Stimulated activated CD8-positive, alpha-beta memory T cell treated with anti-CD3 and anti-CD28 coated beads, Interleukin-7, amount 100 ng/mL, for 1 hour (primary cell): ENCODE measurements at places on chromosomes 16 and 17.
A peak's percentile ranks its signal among the peaks of the same experiment; 100 is the strongest.

GRCh38 chr17:51056813-51057510 lies 63.7 kb downstream of the SPAG9 start:
- no peak for DNase-seq

- DNase-seq = no peak
Measured at GRCh38 chr16:81625544-81626153, 153.4 kb upstream of the PLCG2 start.

GRCh38 chr16:54936979-54937670 lies 6.5 kb downstream of the IRX5 start:
- DNase-seq = no peak

DNA sequence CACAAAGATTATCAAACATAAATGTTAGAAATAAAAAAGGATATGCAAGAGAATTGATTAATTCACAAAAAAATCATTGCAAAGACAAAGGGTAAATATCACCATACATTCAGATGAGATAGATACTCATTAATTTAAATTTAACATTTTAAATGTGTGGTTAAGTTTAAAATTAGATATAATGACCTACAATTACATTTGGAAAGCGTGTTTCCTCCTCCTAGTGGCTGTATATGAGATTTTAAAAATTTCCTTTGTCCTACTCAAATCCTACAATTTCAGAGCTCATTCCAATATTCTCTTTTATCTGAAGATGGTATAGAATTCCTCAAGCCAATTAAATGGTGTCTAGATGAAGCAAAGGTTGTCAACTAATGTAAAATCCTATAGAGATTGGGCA lies 169.2 kb upstream of the CDH8 start:
- no peak for DNase-seq

DNA sequence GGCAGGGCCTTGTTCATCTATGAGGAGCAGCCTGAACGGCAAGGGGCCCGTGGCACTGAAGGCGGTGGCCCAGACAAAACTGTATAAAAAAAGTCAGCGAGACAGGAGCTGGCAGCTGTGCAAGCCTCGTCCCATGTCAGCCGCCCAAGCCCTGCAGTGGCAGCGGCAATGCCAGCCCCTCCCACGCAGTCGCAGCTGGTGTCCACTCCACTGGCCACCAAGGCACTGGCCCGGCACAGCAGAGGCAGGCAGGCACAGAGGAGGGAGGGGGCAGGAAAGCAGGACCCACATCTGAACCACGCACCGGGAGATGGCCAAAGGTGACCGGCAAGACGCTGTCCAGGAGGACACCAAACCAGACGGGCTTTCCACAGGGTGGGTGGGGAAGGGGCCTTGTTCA lies 15.9 kb upstream of the C16orf95 start:
- DNase-seq = no peak

GRCh38 chr16:89352091-89352681 lies 134.7 kb downstream of the ZNF778 start:
- no peak for DNase-seq

- no peak for DNase-seq
Measured at GRCh38 chr16:87706278-87707000, 59.3 kb downstream of the KLHDC4 start.

GRCh38 chr17:20008242-20009051 lies 712 bp upstream of the SPECC1 start:
- no peak for DNase-seq

DNA sequence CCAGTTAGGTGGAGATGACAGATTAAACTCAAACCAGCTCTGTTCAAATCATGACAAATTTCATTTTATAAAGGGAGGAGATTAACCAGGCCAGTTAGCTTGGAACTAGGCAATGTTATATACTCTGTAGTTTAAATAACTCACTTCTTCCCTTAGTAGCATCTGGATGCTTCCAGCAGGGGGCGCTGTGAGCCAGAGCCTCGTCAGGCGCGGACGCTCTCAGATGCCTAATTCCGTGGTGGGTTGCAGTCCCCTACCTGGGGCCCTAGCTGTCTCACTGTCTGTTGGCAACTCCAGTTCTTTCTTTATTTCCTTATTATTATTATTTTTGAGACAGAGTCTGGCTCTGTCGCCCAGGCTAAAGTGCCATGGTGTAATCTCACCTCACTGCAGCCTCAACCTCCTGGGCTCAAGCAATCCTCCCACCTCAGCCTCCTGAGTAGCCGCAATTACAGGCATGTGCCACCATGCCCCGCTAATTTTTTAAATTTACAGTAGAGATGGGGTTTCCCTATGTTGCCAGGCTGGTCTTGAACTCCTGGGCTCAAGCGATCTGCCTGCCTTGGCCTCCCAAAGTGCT lies 17.3 kb upstream of the WFDC1 start:
- DNase-seq = peak; percentile 31

DNA sequence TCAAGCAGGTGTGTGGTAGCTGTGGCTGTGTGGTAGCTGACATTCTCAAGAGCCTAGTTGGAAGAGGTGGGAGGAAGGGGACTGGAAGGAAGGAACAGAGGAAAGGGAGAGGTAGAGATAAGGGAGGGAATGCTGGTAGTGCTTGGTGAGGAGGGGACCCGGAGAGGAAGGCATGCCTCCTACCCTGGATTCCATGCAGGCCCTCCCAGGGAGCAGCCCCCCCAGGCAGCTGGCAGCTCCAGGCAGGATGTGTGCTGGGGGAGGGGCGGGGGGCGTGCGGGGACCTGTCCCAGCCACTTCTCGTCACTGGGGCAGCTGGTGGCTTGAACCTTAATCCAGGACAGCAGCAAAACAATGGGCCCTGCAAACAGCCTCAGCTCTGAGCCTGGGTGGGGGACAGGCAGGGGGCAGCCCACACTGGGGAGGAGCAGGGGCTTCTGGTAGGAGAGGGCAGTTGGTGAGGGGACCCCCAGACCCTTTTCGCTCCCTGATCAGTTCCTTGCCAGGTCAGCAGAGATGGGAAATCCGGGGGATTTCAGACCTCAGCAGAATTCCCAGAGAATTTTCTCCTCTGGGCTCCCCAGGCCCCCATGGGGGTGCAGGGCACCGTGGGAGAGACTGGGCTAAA lies 27.1 kb downstream of the ARHGAP23 start:
- DNase-seq = no peak

DNA sequence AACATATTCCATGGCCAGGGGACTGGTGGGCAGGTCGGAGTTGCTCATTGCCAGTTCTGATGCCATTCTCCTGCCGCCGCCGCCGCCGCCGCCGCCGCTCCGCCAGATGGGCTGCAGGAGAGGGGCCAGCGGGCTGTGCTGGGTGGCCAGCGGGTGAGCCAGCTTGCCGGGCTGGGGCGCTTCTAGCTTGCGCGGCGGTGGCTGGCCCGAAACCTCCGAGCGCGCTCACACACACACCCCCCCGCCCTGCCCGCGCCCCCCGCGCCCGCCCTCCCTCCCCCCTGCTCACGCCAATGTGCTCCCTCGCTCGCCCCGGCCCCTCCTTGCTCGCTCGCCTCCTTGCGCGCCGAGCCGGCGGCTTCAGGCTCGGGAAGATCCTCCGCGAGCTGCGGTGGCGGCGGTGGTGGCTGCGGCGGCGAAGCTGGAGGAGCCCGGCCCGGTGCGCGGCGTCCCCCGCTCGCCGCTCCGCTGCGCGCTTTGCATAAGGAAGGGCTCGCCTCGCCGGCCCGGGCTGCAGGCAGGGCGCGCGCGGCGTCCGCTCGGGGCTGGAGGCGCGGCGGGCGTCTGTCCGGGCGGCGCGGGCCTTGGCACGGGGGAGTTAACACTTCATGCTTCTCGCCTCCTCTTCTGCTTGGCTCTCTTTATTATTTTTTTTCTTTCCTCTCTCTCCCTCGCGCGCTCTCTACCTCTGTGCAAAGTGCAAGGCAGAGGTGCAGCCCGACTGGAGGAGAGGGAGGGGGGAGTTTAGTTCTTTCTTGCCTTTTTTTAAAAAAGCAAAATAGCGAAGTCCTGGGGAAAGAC lies 500 bp downstream of the MAF start:
- peak; percentile 28 for DNase-seq

DNA sequence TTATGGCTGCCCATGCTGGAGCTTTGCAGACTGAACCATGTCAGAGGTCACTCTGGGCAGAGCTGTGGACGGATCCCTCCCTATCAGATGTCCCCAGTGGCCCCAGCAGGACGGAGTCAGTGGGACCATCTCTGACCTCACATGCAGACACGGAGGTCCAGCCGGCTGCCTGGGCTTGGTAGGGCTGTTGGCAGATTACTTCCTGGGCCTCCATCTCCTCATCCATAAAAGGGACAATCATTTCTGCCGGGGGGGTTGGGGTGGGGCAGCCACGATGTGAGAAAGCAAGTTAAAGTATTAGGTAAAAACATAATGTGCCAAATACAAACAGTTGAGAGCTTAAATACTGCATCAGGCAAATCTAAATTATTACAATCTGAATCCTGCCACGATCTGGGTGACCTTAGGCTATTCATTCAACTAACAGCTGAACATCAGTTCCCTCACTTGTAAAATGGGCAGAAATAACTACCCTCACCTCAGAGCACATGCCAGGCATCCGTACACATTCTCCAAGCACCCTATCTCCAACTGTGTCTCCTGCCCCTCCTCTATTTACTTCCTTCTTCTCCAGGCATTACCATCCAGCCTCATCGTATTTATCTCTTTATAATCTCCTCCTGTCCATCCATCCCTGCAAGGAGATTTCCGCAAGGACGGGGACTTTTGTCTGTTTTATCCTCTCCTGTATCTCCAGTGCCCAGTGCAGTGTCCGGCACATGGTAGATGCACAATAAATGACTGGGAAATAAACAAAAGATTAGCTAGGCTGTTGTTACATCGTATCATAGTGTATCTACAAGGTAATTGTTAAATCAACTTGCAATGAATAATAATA lies 192.3 kb upstream of the FOXF1 start:
- DNase-seq = no peak

- DNase-seq = no peak
Measured at GRCh38 chr17:37174205-37174604, 201.6 kb upstream of the C17orf78 start.

GRCh38 chr17:78314683-78315354 lies 45.1 kb downstream of the SOCS3 start:
- no peak for DNase-seq

- no peak for DNase-seq
Measured at GRCh38 chr17:39144416-39144840, 7.0 kb downstream of the PLXDC1 start.

DNA sequence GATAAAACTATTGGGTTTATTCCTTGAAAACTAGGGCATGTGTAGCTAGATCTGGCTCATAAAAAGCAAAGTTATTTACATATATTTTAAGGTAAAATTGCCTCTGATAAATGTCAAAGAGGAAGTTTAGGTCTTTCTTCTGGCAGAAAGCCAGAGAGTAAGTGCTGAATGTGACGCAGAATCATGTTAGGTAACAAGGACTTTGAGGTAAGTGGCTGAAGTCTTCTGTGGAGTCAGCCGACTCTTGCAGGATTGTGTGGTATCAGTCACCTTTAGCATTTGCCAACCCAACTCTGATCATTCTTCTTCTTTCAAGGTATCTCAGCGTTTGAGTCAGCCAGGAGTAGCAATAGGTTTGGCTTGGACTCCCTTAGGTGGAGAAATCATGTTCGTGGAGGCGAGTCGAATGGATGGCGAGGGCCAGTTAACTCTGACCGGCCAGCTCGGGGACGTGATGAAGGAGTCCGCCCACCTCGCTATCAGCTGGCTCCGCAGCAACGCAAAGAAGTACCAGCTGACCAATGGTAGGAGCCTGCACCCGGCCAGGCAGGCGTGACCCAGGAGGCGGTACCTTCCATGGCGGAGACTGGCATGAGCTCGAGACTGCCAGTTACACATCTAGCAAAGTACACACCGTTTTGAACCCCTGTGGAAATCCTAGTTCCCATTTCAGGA lies 37.9 kb downstream of the SIAH1 start:
- DNase-seq = no peak

GRCh38 chr16:57277586-57277985 lies 6.9 kb downstream of the PLLP start:
- no peak for DNase-seq

- no peak for DNase-seq
Measured at GRCh38 chr17:61366076-61366714, 33.4 kb upstream of the TBX2 start.

- no peak for DNase-seq
Measured at GRCh38 chr17:45170280-45170930, 8.7 kb downstream of the HEXIM2 start.

- DNase-seq = no peak
Measured at GRCh38 chr17:964876-965275, 14.7 kb downstream of the NXN start.

- no peak for DNase-seq
Measured at GRCh38 chr16:50340578-50340977, 28.2 kb downstream of the BRD7 start.

DNA sequence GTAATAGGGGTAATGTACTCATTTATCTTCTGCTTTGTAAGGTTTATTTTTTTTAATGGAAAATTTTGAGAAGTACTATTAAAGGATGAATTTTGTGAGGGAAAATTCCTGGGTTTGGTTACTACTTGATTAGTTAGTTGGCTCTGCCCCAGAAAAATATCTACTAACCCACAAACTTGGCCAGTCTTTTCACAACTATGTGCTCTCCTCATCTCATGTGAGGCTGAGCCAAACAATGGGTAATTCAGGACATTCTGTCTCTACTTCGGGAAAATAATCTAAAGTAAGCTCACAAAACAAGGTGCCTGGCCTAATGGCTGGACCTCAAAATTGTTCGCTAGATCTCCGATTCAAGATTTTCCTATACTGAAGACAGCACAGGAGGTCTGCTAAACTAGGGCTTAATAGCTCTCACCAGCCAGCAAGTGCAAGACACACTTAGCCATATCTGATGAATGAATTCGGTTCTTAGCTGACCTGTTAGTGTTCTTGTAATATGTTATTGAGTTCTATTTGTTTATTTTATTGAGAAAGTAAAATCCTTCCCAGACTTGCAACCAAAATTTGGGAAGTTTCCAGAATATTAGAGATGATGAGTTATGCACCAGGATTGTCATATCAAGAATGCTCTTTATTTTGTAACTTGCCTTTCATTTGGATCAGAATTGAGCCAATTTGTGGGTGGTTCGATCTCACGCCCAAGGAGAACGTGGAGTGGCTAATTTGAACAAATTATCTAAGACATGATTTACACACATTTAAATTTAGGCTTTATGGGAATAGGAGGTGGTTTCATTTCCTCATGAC lies 5.7 kb downstream of the KCNJ16 start:
- no peak for DNase-seq

- DNase-seq = no peak
Measured at GRCh38 chr17:40602445-40603443, 37.5 kb upstream of the CCR7 start.

- DNase-seq = no peak
Measured at GRCh38 chr16:543301-544164, 16.0 kb downstream of the CAPN15 start.

DNA sequence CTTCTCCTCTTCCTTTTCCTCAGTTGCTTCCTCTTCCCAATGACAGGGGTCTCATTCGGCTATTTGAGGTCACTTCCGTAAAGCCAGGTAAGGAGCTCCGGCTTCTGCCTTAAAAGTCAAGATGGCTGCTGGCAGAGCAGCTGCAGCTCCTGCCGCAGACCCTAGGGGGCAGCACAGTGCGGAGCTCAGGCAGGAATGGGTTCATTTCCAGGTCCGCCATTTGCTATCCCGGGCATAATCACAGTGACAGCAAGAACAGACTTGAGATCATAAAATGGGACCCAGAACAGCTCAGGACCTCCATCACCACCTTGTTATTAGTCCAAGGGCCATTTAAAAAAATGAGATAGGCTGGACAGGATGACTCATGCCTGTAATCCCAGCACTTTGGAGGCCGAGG lies 199.5 kb downstream of the ZNF18 start:
- DNase-seq = no peak
